T-cell (primary cell): ENCODE measurements at places on chromosomes 1 and 21. TPM values are rescaled to one million over a fixed set of nuclear protein-coding genes. Genes with fewer than 3 reads are reported as not detected.

MKNK1 gene
- total RNA-seq, result 41.4 TPM

OR2G6 gene
- not detected for total RNA-seq

TNFSF4 gene
- total RNA-seq, result 1.2 TPM

HOOK1 gene
- total RNA-seq, result 12.8 TPM

TNFRSF8 gene
- total RNA-seq, result not detected

FOXD2 gene
- total RNA-seq, result 0.57 TPM

ZNF124 gene
- 22.1 TPM for total RNA-seq

ZNF695 gene
- total RNA-seq, result not detected

GRCh38 chr1:164803366-164803765 lies 244.4 kb downstream of the PBX1 start:
- DNase-seq, result no peak

DNA sequence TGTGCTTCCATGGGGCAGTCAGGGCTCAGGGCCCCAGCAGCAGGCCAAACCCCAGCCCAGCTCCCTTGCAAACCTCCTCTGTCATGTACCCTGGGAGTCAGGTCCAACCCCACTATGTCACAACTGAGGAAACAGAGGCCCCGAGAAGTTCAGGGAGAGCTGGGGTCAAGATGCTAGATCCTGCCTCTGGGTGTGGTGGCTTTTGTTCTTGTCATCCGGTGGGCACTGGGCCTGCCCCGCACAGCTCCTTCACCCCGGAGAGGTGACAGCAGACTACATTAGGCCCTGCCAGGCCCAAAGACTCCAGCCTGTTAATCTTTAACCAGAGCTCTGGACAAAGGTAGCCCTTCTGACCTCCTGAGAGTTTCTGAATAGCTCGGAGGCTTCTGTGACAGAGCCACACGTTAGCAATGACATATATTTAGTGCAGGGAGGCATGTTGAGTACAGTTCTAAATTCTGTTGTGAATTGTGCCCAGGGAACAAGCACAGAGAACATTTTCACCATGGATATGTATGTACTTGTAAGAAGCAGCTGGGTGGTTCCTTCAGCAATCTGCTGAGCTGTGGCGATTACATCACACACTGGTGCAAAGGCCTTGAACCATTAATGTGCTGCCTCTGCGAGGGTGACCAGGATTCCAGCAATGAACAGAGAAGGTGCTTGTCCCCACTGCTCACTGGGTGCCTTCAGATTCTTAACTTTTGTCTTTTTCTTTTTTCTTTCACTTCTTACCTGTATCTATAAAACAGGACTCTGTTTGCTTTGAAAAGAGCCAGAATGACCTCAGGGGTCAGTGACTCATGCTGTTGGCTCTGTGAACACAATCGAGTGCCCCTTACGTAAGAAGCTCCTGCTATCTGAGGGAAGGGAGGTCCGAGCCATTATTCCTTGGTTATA lies 102.8 kb downstream of the RHOU start:
- DNase-seq, result no peak

- peak; percentile 15 for DNase-seq
These were observed 36.2 kb upstream of the IPO9 start for GRCh38 chr1:201792534-201793305.

DNA sequence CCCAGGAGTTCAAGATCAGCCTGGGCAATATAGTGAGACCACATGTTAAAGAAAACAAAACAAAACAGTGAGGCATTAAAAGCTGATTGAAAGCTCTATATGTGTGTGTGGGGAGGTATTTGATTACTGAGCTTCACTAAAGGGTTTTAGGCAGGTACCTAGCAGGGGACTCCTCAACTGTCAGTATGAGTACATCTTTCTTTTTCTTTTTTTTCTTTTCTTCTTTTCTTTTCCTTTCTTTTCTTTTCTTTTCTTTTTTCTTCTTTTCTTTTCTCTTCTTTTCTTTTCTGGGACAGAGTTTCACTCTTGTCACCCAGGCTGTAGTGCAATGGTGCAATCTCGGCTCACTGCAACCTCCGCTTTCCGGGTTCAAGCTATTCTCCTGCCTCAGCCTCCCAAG lies 8.5 kb upstream of the MYCL start:
- no peak for DNase-seq

GRCh38 chr1:151009674-151010345 lies 1.6 kb downstream of the PRUNE1 start:
- no peak for DNase-seq

- no peak for DNase-seq
These were observed 143.7 kb downstream of the ST6GALNAC5 start for GRCh38 chr1:77010937-77011336.

DNA sequence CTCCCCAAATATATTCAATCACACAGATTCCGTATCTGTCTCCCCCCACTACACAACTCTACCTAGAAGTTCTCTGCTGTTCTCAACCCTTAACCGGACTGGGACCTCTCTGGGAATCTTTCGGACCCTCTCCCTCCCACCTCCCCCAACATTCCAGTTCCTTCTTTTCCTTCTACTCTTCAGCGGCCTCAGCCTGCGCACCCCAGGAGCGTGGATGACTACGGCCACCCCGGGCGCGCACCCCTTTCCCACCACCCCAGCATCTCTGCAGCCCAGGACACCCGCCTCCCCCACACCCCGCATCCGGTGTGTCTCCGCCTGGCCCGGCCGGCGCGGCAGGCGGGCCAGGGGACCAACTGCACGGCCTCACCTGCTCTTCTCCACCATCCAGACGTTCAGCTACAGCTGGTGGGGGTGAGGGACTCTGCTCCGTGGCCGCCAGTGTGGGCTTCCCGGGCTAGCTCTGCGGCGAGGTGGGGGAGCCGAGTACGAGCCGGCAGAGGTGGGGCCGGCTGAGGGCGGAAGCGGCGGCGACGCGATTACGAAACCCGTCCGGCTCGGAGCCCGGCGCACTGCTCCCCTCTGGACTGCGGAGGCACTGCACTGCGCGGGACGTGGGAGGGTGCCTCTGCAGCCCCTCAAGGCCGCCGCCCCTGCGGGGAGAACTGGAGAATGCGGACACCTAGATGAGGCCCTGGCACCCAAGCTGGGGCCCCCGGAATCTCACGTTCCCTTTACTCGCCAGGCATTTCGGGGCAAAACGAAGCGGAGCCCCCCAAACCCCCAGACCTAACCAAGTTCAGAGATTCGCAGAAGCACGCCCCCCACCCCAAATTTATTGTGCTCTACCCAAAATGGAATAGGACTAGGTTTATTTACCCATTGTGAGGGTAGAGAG lies at the start of gene CDC42SE1:
Gene CDC42SE1 (minus strand): TSS at position 514 of the 898 bp plus-strand sequence. CDS start 3,892 bp downstream, outside the sequence.
- DNase-seq, result peak; percentile 79

DNA sequence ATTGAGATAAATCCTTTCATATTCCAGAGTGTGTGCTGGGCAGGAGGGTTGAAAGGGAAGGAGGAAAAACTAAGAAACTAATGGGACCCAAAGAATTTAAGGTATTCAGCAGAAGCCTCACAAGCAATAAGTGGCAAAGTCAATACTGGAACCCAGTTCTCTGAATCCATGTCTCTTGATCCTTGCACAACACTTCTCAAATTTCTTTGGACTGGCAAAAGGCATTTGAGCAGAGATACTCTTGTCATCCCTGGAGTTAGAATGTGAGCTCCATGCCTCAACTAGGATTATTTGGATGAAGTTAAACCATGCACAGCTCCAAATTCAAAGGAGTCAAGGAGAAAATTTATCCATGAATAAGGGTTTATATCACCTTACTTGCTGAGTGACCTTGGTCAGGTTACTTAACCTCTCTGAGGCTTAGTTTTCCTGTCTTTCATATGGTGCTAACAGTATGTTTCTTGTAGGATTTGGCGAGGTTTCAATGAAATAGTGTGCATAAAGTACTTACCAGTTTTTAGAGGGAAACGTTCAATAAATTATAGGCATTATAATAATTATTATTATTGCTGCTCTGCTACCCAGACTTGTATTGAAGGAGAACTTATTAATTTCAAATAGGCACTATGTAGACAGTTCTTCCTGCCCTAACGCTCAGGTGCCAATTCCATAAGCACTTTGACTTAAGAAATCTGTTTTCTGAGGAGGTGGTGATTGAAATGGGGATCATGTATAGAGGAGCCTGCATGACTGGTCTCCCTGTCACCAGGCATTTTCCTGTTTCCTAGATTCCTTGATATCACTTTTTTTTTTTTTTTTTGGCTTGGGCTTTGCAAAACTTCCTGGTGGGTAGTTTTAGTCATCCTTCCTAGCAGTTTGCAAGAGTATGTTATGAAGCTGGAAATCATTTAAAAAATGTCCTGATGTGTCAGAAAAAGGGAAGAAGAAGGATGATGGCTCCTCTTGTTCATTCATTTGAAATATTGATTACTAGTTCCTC lies 125.0 kb upstream of the JUN start:
- DNase-seq, result no peak

- no peak for DNase-seq
These were observed 298.9 kb downstream of the KCNT2 start for GRCh38 chr1:196309386-196309785.

- DNase-seq, result peak; percentile 78
These were observed 23.4 kb upstream of the PWP2 start for GRCh38 chr21:44083631-44084291.

DNA sequence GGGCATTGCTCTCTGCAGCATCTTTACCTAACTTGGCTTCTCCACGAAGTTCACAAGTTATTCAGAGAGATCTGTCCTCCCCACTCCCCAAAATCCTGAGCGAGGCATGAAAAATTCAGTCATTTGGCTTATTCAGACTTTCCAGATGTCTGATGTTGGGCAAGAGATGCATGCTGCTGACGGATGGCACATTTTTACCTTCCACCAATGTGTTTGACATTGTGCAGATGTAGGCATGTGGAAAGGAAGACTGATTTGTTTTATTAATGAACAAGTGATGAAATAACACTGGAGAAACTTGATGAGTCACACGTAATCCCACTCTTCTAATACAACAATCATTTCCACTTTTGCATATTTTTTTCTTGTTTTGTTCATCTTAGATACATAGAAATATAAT lies 86.7 kb downstream of the C1orf94 start:
- DNase-seq, result no peak

- DNase-seq, result no peak
These were observed 26.5 kb upstream of the KRTAP19-8 start for GRCh38 chr21:31064803-31065202.

- no peak for DNase-seq
These were observed 820.9 kb upstream of the ADGRL4 start for GRCh38 chr1:79827446-79827845.

DNA sequence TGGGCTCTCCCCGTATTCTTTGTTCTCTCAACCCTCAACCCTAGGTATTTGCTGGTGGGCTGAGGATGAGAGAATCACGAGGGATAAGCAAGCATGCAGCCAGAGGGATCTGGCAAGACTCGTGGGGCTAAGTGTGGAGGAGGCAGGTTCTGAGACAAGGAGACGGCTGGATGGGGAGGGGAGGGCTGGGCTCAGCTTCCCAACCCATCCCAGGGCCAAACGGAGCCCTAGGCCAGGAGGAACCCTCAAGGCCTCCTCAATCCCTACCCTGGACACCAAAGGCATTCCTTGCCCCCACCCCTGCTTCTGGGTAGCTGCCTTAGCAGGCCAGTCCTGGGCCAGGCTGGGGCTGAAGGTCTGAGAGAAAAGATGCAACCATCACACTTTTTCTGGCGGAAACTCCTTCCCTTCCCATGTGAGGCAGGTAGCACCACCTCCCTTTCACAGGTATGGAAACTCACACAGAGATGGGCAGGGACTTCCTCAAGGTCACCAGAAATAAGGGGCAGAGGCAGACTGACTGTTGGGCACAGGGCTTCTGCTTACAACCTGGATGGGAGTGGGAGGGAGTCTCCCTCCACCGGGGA lies 6.2 kb downstream of the MEF2D start:
- no peak for DNase-seq

DNA sequence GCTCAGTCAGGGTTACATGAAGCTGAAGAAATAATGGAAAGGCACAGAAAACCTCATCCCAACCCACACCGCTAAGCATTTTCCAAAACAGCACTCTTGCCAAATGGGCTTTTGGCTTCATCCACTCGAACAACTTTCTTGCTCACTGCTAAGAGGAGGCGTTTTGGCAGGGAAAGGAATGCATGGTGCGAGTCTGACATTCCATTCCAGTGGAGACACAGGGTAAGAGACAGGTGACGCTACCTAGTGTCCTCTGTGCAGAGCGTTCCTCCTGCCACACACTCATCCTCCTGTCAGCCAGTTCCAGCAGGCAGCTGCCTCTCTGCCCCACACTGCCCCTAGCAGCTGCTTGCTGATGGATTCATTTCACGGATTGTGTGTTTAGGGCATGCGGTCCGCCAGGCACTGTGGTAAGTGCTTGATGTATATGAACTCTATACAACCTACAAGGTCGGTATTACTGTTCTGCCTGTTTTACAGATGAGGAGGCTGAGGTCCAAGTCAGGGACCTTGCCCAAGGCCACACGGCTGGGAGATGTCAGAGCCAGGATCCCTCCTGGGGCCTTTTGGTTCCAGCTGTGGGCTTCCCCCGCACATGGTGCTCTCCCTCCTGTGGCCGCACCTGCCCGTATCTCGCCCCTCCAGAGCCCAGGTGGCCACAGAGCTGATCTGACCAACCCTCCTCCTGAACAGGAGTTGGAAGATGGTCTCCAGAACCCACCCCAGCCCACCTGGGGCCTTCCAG lies 25.7 kb upstream of the BACE2 start:
- DNase-seq, result no peak

DNA sequence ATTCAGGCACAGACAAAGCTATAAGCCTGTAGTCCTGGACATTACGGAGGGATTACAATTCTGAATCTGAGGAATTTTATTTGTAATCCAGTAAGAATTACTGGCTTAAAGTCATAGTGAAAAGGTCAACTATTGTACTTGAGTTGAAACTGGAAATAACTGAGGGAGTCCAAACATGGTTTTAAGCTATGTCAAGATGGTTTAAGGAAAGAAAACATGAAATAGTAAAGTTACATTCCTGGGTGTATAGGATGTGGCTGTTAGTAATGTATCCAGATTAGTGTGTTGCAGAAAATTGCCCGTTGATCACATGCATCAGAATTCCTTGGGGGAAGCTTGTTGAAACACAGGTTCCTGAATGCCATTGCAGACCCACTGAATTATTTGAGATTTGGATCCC lies 124.8 kb upstream of the GORAB start:
- no peak for DNase-seq

DNA sequence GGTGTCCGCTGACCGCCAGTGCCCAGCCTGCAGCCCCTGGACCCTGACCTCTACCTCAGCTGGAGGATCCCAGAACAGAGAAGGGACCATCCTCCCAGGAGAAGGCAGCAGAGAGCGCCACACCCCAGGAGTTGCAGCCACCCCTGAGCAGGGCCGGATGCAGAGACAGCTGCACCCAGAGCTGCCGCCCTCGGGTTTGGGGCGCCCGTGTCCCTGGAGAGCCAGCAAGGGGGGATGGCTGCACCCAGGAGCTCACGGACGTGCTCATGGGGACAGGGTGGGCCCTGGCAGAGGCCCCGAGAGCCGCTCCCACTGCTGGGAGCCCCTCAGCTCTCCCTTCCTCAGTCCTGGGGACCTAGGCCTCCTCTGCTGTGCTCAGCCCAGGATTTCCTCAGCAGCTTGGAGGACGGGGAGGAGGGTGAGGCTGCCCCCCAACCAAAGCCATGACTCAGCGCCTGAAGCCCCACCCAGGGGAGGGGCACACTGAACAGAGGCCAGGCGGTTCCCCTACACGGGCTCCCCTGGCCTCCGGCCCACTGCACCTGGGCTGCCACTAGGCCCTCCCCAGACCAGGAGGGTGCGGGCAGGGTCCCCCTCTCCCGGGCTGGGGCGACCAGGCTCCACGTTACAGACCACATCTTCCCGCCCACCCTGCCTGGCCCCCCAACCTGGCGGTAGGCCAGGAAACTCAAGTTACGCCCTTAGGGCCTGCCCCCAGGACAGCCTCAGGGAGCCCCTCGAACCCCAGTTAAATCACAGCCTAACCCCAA lies 2.2 kb downstream of the ACAP3 start:
- peak; percentile 71 for DNase-seq

GRCh38 chr1:91795591-91796389 lies 90.2 kb downstream of the TGFBR3 start:
- no peak for DNase-seq
